ENCODE measurements at places on chromosomes 6 and 20.

DNA sequence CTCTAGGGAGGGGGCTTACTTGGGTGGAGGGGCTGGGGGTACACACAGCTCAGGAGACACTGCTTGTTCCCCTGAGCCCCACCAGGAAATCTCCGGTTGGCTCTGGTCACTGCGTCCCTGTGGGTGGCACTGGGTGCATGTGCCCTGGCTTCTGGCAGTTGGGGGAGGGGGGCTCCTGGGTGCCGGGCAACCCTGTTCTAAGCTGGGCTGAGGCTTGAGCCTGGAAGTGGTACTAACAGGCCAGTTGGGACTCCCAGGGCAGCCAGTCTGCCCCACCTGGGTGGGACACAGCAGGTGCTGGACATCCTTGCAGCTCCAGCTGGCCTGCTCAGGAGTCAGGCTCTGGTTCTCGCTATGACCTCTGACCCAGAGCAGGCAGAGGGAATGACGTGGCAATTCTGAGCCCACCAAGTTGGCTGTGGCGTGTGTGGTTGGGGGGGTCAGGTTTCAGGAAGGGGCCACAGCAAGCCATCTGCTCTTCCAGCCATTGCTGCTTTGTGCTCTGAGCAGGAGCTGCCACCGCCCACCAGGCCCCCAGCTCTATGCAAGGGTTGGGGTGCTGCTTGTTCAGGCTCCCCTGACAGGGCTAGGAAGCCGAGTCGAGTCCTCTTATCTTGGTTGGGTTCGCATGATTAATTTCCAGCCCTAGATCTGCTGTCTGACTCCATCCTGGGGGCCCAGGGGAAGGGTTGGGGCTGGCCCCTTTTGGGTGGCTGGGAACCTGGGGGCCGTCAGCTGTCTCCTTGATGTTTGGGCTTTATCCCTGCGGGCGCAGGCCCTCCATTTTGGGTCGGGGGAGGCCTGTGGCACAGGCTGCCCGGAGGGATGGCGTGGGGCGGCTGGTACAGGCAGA is 590 bp downstream of the C20orf204 start:
- no peak for DNase-seq

DNA sequence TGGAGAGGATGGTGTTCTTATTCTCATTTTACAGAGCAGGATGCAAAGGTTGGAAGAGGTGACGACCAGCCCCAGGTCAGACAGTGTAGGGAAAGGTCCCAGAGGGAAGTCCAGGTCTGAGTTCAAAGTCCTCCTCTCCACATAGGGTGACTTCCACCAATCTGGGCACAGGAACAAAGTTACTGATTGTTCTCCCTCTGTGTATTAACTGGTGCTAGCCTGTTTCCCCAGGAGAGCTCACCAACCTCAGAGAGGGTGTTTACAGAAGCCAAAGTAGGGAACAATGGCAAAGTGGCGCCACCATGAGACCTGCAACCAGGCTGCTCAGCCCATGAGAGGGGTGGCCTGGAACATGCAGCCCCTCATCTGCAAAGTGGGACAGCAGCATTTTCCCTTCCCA is 16.8 kb upstream of the SIRPB1 start:
- no peak for DNase-seq

GRCh38 chr6:44245912-44246662 is 814 bp upstream of the HSP90AB1 start:
- peak; percentile 88 for DNase-seq

DNA sequence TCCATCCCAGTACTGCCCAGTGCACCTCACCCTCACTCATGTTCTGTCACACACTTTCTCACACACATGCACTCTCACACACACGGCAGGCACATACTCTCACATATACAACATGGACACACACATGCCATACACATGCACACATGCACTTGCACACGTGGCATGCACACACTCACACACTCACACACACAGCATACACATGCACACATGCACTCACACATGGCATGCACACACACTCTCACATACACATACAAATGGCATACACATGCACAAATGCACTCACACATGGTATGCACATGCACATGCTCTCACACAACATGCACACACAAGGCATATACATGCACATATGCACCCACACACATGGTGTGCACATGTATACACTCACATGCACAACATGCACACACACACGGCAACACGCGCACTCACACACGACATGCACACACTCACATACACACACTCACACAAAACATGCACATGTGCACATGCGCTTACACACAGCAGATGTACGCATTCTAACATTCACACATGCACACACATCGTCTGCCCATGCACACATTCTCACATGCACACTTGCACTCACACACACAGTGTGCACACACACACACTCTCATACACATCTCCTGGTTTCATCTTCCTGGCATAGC is 131.7 kb upstream of the THBS2 start:
- DNase-seq, result no peak

- DNase-seq, result no peak
These were observed 11.5 kb upstream of the IL20RA start for GRCh38 chr6:137056121-137056880.

DNA sequence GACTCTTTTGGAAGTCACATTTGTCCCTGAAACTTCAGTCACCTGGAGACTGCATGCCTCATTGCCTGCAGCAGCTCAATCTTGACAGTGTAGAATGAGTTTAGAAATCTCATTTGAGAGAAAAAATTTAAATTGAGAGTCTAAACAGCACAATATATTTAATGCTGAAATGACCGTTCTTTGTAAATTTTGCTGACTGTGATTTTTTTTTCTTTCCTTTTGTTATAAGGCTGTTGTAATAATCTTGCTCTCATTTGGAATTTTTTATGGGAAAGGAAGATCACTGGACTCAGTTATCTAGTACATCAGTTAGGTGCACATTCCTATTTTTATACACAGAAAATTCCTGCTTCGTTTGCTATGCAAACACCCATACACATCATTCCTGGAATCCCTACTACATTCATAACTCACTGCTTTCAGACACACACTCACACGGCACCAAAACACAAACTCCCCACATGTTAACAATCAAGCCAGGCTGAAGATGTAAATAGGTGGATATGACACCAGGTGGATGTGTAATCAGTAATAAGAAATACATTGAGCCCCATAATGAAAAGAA is 43.8 kb downstream of the PTCHD4 start:
- DNase-seq, result no peak

GRCh38 chr6:346386-347030 is 45.0 kb upstream of the IRF4 start:
- no peak for DNase-seq

DNA sequence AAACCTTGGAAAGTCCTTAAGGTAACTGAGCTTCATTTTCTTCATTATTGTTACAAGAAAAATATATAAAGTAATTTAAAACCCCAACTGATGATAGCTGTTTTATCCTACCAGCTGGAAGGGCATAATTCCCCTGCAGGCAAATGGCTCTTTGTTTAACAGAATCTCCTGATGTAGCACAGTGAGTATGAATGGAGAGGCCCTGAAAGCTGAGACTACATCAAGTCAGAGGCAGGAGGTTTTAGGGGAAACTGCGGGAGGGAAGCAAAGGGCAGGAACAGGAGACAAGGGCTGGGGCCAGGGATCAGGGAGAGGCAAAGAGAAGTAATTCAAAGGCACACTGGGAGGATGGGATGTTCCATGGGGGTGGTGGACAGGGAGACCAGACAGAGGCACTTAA is 119.0 kb upstream of the LRFN2 start:
- DNase-seq, result no peak

DNA sequence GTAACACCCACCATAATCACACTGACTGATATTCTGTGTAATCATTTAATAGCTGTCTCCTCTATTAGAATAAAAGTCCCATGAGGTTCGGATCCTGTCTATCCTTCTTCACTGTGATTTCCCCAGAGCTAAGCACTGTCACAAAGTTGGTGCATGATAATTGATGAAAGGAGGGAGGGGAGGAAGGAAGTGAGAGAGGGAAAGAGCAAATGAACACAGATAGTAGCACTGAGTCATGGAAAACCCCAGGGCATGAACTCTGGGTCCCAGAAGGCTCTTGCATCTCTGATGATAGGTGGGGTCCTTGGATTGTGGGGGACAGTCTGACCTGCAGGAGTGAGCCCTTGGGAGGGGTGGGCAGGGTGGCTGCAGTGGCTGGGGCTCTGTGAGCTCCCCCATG is 294.1 kb downstream of the LRFN2 start:
- no peak for DNase-seq

- no peak for DNase-seq
These were observed 24.0 kb upstream of the ARMH2 start for GRCh38 chr6:24822696-24823095.

- DNase-seq, result no peak
These were observed 172.1 kb upstream of the ID4 start for GRCh38 chr6:19664878-19665612.

- DNase-seq, result no peak
These were observed 340.3 kb downstream of the EPHA7 start for GRCh38 chr6:93079061-93079460.

DNA sequence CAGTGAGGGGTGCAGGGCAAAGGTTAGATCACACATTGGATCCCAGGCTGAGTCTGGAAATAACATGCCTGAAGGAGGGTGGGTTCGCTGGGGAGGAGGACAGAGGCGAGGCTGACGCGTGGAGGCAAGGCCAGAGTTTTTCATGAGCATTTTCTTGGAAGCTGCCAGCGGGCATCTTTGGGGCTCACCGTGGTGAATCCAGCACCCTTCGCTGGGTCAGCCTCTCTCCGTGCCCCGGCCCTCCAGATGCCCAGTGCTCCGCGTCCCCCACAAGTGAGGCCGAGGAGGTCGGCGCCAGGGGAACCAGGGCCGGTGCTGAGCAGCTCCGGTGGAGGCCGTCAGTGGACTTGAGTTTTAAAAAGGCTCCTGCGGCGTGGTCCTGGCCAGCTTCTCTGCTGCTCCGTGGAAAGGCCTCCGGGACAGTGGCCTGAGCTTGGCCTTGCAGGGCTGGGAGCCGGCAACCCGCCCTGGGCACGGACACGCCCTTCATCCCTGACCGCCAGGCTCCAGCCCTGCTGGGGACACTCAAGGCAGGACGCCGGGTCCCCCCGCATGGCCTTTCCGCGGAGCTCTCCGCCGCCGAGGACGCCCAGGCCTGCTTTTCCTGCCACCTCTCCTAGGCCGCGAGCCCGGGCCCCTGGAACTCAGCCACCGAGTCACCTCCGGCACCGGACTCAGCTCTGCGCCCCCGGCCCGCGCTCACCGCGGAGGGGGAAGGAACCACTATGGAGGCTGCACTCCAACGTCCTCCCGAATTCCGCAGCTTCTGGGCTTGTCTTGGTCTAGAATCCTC is 114.3 kb downstream of the THBS2 start:
- DNase-seq, result no peak

DNA sequence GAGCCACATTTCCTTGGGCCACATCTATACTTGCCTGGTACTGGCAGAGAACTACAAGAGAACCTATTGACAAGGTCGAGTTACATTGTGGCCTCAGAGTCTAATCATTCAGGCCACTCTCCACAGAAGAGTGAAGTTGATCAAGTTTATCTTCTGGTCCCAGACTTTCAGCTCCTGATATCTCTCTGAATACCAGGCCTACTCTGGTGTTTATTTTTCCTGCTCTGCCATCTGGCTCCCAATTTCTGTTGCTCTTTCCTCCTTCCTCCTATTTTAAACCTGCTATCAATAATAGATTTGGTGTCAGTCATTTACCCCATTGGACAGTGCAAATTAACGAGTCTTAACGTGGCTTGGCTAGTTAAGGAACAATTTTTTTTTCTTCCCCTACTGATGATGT is 46.6 kb downstream of the SCGN start:
- DNase-seq, result no peak

DNA sequence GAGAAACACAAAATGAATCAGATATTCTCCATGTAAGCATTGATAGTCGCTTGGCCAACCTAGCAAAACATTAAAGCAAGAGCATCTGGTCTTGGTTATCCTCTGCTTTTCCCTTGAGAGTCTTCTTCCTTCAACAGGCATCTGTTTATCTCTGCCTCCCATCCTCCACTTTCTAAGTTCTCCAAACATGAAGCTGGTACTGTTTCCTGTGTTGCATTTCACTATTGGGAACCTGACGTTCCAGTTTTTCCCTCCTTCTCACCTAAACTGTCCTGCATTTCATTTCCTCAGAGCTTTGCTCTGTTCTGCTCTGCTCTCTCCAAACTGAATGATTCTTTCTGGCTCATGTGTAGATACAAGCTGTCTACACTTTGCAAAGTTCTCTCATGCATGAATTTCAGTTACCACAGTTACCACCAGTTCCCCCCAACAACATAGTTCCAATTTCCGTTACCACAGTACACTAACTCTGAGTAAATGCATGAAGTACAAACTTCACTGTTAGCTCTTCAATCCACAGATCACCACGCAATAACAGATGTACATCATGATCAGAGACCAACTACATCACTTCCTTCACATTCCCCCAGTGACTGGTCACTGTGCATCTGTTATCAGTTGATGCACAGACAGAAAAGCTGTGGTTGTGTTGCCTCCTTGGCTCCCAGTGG is 86.7 kb upstream of the F13A1 start:
- DNase-seq, result no peak

DNA sequence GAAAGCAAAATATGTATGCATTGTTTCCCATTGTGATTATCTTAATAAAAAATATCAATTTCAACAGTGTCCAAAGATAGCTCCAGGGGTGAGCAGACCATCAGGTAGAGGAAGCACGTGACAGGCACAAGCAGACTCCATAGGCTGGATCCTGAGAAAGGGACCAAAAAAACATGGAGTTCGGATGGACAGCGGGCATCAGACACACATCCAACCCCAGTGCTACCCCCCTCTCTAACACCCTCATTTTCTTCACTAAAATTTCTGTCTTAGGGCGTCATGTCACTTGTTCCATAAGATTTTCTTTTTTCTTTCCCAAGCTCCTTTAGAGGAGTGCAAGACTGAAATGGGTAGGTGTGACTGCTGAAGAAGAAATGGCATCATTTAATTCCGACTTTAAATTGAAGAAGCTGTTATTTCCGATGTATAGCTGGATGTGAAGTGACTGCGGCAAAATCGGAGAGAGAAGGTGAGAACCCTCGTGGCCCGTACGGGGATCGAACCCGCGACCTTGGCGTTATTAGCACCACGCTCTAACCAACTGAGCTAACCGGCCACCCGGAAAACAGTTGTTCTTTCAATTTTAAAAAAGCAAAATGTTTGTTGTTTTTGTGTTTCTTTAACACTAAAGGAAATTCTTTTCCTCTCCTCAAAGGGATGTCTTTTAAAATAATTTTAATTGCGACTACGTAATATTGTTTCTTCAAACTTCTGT is 10.3 kb upstream of the PRSS16 start:
- DNase-seq, result no peak

GRCh38 chr20:62791301-62792181 is 4.7 kb upstream of the MRGBP start:
- peak; percentile 79 for DNase-seq

DNA sequence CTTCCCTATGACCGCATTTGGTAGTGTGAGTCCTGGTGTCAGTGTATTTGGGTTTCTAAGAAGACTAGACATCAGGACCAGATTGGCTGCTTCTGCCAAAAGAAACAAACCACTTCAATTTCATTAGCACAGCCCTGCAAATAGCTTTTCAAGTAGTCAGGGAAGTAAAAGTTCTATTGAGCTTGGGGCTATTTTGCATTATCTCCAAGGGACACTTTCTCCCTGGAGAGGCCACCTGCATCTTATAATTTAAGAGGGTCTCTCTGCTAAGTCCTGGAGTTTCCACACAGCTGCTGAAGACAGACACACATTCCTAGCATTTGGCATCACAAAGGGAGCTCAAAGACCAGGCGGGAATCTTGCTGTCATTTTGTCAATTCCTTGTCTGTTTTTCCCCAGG is 141.2 kb downstream of the BMP2 start:
- no peak for DNase-seq

- no peak for DNase-seq
These were observed 42.5 kb downstream of the LYRM2 start for GRCh38 chr6:89596056-89596455.

GRCh38 chr6:168372889-168373288 is 53.3 kb upstream of the DACT2 start:
- DNase-seq, result no peak

- no peak for DNase-seq
These were observed 679 bp downstream of the ADGRF5 start for GRCh38 chr6:46921059-46921458.

All from AG20443 (cell line).